ENCODE measurements at places on chromosomes 13 and 19.
A peak's percentile ranks its signal among the peaks of the same experiment; 100 is the strongest.

DNA sequence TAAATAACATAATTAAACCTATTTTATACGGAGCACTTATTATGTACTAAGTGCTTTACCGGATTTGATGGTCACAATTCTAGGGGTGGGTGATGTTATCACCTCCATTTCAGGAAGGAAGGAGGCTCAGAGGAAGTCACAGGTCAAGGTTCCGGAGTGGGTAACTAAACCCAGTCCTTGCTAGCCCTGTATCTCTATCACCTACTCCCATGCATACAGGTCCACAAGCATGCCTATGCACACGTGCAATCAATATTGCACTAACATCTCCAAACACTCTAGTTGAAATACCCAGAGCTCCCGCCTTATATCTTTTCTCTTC, 17.8 kb upstream of the FOSB start:
- DNase-seq, result no peak

DNA sequence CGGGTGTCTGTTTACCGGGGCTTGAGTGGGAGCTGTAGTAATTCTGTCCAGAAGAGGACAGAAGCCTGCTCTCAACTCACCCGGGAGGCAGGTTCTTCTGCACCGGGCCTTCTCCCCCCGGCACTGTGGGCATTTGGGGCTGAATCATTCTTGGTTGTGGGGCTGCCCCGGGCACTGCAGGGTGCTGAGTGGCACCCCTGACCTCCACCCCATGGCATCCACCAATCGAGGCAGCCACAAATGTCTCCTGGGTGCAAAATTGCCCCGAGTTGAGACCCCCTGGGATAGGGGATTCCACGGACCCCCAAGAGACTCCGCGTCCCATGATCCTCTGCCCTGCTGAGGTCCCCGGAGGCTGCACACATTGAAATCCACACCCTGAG, 68.8 kb downstream of the GNG7 start:
- no peak for DNase-seq

GRCh38 chr19:7544626-7545025, 9.1 kb downstream of the PNPLA6 start:
- no peak for DNase-seq

DNA sequence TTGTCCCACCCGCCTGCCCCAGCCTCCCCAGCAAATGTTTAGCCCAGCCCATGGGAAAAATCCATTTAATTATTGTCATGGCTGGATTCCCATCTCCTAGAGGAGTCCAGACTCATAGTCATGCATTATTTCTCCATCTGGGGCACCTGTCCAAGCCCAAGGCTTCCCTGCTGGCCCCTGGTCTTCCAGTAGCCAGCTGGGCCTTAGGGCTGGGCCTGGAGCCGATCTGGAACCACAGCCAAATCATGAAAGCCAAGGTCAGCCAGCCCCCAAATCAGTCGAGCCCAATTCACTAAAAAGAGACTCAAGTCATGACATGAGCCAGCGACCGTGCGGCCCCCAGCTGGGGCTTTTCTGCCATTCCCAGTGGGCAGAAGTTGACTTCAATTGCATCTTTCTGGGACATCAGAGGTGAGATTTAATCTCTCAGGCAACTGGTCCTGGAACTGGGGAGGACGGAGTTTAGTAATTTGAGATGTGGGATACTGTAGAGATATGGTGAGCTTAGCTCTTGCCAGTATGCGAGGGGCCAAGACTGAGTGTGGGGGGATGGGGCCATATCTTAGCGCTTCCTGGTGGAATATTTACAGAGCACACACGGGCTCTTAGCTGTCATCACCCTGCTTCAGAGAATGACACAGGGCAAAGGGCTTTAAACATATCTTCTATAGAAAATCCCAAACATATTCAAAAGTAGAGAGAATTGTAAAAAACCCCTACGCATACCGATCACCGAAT, 9.4 kb upstream of the PGLYRP2 start:
- no peak for DNase-seq

- DNase-seq, result no peak
Measured at GRCh38 chr13:101204270-101205020, 211.9 kb downstream of the NALCN start.

GRCh38 chr13:66657165-66657881, 572.8 kb downstream of the PCDH9 start:
- DNase-seq, result no peak

DNA sequence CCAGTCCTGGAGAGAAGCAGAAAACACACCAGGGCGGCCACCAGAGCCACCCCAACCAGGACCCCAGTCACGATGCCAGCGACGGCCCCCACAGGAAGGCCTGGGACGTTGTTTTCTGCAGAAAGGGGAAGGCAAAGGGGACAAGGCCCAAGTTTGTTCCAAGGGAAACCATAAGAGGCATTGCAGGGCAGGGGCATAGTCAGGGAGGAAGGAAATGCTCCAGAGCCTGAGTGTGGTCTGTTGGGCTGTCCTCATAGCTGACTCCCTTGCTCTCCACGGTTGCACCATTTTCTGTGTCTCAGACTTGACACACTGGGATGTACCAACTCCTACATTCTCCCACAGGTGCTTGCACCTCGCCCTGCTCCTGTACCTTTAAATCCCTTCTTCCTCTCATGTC, 5.2 kb downstream of the CEACAM4 start:
- no peak for DNase-seq

DNA sequence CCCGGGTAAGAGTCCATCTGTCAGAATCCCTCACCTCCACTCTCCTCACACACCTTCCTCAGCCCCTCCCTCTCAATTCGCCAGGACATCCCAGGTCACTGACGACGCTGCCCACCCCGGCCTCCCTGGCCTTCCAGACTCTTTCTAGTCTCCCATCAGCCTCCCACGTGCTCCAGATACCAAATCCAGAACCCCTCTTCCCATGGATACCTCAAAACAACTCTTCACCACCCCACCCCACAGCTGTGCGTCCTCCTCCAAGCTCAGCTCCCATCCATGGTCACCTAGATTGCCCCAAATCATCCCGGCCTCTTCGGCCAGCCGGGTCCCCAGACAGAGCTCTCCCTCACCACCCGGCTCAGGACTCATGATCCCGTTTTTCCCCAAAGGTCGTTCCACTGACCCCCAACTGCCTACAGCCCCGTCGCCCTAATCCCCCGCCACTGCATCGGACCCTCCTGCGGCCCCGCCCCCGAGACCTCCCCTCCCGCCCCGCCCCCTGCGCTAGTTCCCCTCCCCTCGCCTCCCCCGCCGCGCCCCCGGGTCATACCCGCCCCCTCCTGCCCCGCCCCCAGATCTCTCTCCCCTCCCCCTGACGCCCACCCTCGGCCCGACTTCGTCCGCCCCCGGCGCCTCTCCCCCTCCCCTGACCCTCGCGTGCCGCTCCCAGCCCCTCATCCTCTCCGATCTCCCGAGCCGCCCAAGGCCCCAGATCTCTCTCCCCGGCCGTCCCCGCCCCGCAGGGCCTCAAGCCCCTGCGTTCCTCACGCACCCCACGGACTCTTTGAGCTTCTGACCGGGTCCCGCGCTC, 546 bp downstream of the UBXN6 start:
- DNase-seq, result peak; percentile 71

GRCh38 chr13:66958611-66959010, 271.5 kb downstream of the PCDH9 start:
- DNase-seq, result no peak

DNA sequence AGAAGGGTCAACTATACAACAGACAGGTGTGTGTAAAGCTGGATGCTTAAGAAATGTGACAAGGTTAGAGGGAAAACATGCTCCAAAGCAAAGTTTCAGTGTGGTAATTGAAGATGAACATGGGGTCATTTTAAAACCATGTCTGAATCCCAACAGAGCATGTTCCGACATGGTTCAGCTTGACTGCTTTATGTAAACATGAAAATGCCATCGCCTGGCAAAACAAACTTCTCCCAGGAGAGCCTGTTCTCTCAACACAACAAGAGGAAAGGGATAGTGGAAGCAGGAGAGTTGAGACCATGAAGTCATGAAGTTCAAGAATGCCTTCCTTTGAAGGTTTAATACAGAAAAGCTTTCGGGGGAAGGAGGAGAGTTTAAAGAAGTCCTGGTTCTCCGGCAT, 85.8 kb downstream of the EPSTI1 start:
- no peak for DNase-seq
